ENCODE measurements at places on chromosomes 1 and 21.
A peak's percentile ranks its signal among the peaks of the same experiment; 100 is the strongest.

GRCh38 chr21:37224861-37225839 lies 42.0 kb downstream of the VPS26C start:
- no peak for DNase-seq

GRCh38 chr1:150925080-150925479 lies 1.1 kb upstream of the SETDB1 start:
- no peak for DNase-seq

GRCh38 chr1:16207318-16208269 lies 4.9 kb downstream of the ARHGEF19 start:
- DNase-seq: peak; percentile 55

- no peak for DNase-seq
These were observed 201.7 kb downstream of the CRB1 start for GRCh38 chr1:197469620-197470210.

DNA sequence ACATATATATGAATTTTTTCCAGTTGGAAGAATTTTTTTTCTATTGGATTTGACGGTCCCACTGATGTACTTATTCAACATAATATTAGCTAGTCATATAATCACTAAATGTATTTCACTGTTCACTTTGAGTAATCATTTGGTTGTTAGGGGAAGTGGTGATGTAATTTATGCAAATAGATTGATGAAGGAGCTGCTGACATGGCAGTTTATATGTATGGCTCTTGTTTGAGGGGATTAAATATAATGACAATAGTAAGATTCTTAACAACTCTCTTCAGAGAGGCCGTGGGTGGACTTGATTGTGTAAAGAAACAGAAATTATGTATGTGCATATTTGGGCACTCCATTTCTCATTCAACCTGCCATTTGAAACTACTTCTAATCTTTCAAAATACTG lies 653.6 kb upstream of the ADGRL4 start:
- DNase-seq: no peak

GRCh38 chr1:28126783-28127490 lies 38.5 kb upstream of the EYA3 start:
- DNase-seq: no peak

DNA sequence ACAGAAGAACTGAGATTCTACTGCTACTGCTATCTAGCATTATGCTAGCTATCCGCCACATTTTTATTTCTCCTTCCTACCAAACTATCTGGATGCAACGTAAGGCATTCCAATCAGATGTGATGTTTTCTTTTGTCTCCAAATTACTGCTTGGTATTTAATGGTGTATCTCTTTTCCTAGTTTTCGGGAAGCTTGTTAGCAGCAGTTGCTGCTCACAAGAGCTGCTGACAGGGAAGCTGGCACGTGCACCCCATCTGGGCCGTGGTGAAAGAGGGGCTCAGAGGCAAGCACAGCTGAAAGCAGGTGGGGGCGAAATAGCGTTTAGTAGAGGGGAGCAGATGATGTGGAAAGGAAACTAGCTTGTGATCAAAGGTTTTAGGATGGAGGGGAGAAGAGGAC lies 57.3 kb downstream of the JAK1 start:
- no peak for DNase-seq

DNA sequence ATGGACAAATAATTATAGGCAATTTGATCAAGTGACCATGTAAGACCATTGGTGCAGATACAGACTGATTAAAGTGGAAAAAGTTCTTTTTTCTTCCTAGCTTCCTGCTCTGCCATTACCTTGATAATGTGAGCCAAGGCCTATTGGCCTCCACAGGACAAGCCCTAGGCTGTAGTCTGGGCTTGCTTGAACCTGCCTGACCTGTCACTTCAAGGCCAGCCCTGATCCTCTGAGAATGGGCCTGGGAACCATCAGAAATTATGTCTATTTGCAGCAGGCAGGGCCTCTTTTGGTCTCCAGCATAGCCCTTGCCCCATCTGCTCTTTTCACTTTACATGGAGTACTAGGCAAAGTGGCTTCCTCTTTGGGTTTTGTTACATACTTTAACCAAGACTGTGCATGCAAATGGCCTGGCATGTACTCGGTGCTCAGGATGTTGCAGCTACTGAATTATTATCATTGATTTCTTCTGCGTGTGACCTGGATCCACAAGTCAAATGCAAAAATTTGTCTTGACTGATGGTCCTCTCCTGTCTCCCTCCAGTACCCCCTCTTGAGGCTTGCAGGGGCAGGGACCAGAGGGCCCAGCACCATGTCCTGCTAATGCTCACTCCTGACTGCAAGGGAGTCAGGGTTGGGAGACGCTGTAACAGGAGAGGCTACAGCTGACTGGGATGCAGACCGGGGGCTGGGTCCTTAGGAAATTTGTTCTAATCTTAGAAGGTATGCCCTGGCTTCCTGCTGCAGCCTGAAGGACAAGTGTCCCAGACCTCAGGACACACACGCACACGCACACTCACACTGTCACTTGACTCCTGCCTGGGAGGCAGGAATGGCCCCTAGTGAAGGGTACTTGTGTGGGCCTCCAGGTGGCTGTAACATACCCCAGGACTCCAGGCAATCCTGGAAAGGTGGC lies 39.4 kb downstream of the RCSD1 start:
- DNase-seq: no peak

DNA sequence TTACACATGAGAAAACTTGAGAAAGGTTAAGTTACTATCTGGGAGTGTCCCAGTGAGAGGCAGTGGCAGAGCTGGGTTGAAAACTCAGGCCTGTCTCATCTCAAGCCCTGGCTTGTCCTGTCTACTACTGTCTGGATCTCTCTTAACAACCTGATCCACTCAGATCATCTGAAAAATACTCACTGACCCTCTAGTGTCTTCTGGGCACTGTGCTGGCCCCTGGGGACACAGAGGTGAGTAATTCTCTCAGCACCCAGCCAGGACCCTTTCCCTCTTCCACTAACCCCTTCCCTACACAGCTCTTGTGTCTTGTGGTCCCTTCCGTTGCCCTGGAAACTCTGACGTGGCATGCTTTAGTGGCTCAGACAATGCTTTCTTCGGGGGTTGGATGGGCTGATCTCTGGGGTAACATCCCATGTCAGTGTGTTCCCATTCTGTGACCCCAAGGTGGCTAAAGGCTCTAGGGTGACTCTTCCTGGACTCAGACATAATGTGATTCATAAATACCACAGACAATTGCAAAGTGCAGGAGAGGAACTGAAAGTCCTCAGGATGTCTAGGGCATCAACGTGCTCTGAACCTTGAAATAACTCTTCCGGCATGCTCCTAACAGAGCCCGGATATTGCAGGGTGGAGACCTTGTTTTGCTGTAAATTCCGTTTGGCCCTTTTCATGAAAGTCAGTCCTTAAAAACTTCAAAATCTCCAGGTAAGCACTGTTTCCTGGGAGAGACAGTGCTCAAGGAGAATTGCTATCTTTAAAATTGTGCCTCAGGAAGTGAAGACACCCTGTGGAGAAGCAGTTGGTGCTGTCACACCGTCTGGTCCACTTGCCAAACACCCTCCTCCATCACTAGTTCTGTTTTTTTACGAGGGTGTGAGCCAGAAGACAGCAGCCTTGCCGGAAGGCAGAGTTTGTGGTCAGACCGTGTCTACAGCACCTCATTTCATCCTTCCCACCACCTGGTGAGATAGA lies 4.0 kb downstream of the SHISAL2A start:
- no peak for DNase-seq

- DNase-seq: no peak
These were observed 45.1 kb downstream of the BACE2 start for GRCh38 chr21:41213021-41213420.

DNA sequence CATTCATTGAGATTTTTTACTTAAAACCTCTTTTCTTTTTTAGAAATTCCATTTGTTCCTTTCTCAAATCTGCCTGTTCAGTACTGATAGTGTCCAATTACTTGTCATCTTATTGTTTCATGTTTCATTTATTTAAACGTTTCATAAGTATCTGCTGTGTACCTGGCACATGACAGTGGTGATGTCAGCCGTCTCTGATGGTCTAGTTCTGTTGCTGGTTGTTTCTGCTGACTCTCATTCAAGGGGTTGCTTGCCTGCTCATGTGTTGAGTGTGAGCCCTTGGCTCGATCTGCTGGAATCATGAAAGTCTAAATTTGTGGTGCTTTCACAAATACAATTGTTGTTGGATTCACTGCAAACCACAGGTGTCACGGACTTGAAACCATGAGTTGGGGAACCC lies 25.5 kb upstream of the C2CD2 start:
- no peak for DNase-seq

DNA sequence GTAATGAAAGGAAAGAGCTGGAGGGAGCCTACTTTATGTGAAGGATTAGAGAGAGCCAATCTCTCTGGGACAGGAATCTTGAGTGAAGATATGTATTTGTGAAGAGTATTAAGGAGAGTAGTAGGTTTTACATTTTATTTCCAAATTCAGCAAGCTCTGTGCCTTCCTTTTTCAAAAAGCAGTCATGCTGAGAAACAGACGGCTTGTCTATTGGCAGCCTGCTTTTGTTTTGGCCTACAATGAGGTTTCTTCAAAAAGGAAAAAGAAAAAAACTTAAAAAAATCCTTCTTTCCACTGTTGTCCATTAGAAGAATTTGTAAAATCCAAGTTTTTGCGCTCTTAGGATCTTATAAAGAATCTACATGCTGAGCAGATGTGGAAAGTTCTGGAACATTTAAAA lies 103.6 kb upstream of the PTGFR start:
- no peak for DNase-seq

DNA sequence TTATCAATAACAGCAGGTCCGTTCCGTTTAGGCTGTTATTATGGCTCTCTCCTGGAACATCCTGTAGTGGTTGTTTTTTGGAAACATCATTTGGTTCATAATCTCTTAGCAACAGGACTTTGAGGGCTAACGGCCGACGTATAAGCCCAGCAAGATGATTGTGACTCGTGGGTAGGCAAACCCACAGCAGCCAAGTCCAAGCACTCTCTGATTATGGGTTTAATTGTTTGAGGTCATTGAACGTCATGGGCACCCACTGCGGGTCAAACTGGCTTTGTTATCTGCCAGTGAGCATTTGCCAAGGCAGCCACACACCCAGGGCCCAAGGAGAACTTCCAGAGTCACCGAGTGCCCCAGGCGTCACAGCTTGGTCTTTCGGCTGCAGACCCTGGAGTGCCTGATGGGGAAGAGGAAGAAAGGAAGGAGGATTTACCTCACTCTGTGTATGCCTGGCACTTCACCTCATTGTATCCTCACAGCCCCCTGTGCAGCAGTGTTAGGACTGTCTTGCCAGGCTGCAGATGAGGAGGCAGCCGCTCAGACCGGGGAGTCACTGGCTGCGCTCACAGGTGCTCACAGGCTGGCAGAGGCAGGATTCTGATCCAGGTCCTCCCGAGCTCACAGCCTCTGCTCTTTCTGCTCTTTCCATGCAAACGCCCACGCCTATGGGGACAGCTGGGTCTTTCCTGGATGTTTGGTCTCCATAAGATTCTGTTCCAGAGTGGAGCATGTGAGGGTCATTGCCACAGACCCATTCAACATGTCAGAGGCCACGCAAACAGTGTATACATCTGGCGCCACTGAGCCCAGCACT lies 30.8 kb upstream of the EPS8L3 start:
- no peak for DNase-seq

- no peak for DNase-seq
These were observed 9.7 kb upstream of the UMODL1 start for GRCh38 chr21:42061195-42061985.

DNA sequence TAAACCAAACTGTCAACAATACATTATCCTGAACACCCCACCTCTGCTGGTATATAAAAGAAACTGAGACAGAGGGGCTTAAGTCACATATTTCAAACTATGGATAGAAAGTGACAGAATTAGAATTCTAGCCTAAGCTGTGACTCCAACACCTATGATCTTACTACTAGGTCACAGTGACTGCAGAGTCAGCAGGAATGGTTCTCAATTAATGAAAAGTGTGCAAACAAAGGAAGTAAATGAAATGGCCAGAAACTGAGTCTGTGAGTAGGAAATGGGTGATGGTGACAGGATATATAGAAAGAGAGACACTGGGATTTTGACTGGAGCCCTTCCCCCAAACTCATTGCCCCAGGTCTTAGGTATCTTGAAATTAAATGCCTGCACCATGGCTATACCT lies 38.7 kb upstream of the SDC3 start:
- no peak for DNase-seq

- peak; percentile 42 for DNase-seq
These were observed 8.2 kb upstream of the CAP1 start for GRCh38 chr1:40032240-40032891.

DNA sequence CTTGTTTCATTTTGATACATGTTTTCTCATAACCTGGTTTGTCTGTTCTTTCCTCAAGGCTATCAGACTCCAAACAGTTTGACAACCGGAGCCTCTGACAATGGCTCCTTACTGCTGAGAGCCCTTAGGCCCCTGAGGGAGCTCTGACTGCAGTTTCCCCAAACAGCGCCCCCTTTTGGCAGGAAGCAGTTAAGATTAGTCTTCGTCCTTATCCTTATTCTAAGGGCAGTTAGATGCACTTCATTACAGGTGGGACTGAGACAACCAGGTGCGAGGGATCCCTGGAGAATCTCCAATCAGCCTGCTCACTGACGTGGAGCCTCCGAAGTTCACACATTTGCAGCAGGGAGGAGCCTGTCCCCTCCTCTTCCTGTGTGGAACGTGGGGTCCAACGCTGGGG lies 393.1 kb downstream of the BRINP3 start:
- DNase-seq: no peak

- DNase-seq: peak; percentile 54
These were observed 9.3 kb downstream of the C1QB start for GRCh38 chr1:22662318-22662717.

- no peak for DNase-seq
These were observed 368.8 kb upstream of the ADGRL4 start for GRCh38 chr1:79375352-79375751.

DNA sequence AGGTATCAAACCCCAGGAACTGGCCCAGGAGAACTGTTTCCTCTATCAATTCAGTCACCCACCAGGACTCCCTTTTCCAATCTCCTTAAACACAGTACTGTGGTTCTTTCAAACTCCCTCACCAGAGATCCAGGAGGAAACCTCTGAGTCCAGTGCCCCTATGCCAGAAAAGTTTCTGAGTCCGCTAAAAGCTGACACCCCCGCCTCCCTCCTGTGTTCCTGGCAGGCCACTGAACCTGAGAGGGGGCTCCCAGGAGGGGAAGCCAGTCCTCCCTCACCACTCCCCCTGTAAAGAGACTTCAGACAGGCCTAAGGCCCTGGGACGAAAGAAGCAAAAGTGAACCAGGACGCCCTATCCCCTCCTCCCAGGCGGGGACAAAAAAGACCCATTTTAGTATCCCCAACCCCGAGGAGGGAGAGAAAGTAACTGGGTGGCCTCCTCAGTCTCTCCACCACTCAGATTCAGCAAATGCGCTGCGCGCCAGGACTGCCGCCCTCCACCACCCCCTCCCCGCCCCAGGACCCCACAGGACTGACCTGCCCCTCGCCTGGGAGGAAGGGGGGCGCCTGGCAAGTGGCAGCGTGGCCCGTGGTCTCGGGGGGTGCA lies 624 bp downstream of the SLC41A1 start:
- DNase-seq: no peak
